ENCODE measurements at places on chromosomes 4 and X. TPM values are rescaled to one million over a fixed set of nuclear protein-coding genes. Genes with fewer than 3 reads are reported as not detected.

ASMT gene
- not detected for polyA plus RNA-seq

LIAS gene
- polyA plus RNA-seq: 11.3 TPM

DDX60 gene
- 1.6 TPM for polyA plus RNA-seq

TLR8 gene
- not detected for polyA plus RNA-seq

FREM3 gene
- polyA plus RNA-seq: not detected

All from A549 (cell line).